ENCODE measurements at places on chromosomes 13 and 19. TPM values are rescaled to one million over a fixed set of nuclear protein-coding genes. Genes with fewer than 3 reads are reported as not detected.

The EPS8L1 gene
- total RNA-seq = 127 TPM

The ZNF616 gene
- total RNA-seq = 13.4 TPM

DNA sequence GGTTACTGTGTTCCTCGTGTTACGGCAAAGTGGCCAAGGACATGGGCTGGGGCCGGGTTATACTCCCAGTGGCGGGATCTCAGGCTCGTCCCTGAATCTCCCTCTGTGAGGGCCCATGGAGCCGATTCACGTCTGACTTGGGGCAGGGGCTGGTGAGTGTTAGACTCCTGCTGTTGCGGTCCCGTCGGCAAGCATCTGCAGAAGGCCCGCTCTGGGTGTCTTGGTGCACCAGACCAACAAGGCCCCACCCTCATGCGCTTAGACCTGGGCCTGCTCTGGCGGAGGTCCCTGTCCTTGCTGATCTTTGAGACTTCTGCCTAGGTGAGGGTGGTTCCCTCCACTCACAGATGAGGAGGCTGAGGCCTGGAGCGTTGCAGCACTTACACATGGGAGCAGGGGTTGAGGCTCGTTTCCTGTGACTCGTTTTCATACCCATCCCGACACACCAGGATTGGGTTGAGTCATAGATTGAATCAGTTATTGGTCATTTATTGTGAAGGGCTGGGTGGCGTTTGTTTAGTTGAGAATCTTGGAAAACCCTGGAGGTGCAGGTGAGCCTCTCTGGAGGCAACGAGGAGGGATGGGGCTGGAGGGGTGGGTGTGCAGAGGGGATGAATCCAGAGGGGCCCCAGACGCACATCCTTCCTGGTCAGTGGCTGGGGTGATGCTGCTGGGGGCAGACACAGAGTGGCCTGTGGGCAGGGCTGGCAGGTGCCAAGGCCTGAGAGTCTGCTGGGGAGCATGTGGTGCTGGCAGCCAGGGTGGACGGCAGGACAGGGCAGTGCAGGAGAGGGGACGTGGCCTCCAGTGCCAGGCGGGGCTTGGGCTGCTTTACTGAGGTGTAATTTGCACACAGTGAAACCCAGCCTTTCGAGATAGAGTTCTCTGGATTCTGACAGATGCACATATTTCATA, 4.6 kb downstream of the EPN1 start:
- no peak for DNase-seq

GRCh38 chr13:41651413-41652058, 194.2 kb downstream of the RGCC start:
- DNase-seq = no peak

The CCL25 gene
- not detected for total RNA-seq

DNA sequence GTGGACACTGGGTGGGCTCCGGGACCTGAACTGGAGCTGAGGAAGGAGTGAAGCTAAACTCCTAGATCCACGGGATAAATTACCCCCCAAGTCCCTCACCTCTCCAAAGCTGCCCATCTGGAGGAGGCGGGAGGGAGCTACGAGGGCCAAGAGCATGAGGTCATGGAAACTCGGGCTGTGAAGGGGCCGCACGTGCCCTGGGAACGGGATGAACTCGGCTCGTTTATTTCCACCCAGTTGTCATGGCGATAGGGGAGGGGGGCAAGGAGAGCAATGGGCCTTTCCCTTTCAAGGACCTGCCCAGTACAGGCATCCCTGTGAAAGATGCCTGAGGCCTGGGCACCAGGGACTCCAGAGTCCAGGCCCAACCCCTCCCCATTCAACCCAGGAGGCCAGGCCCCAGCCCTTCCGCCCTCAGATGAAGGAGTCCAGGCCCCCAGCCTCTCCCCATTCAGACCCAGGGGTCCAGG, 3.8 kb downstream of the PPP1R12C start:
- peak; percentile 81 for DNase-seq

- DNase-seq = no peak
Observed at GRCh38 chr13:29411481-29411880, 184.0 kb downstream of the SLC7A1 start.

The NEK5 gene
- total RNA-seq = 0.29 TPM

GRCh38 chr13:42422681-42423080, 150.7 kb downstream of the AKAP11 start:
- DNase-seq = no peak

DNA sequence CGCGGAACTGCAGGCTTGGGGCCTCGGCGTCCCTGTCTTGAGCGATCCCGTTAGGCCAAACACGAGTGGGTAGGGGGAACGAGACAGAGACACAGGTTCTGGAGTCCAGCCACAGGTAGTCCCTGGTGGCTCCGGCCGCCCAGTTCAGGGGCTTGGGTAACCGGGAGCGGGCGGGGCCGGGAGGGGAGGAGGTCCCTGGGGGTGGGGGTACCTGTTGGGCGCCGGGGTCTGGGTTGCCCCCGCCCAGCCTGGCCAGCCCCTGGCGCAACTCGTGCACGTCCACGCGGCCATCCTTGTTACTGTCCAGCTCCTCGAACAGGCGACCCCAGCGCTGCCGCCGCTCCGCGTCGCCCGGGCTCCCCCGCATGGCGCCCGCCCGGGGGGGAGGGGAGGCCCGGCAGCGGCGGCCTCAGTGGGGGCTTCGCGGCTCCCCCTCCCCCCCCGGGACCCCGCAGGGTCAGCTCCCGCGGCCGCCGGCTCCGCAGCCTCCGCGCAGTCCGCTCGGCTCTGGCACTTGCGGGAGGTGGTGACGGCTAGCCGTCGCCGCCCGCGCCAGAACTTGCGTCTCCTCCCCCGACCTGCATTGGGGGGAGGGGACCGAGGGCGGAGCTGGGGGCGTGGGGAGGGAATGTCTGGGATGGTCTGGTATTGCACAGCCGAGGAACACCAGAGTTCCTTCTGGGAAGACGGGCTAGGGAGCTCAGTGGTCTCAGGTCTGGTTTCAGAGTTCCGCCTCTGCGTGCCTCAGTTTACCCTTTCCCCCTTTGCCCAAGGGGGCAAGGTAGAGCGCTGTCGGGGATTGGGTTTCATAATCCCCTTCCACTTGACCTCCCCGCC, at the start of gene SLC25A23:
Gene SLC25A23, minus strand, starts transcription at position 531 of the 837 bp plus-strand sequence. Its CDS starts 164 bp downstream, at position 367.
- DNase-seq = peak; percentile 66

DNA sequence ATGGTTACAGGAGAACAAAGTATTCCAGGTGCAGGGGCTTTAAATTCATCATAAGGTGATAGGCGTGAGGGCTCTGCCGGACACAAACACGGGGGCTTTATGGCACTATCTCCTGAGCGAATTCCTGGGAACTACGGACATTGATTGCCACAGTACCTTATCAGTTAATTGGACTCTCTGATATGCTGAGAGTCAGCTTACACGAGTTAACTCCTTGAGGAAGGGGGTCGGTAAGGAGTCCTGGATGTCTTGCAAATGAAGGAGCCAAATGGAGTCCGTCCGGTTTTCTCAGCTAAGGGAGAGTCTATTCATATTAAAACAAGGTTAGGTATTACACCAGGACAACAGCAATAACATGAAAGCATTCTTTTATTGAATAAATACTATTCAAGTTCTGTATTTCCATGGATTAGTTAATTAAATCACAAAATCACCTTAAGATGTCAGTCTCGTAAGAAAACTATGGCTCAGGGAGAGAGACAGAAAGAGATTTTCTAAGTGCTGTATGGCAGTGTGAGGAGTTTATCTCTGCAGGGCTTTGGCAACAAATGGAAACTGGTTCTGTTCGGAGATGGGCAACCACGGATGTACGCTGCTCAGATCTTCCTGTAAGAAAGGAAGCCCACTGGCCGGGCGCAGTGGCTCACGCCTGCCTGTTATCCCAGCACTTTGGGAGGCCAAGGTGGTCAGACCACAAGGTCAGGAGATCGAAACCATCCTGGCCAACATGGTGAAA, 26.2 kb upstream of the HIF3A start:
- no peak for DNase-seq

The ZNF682 gene
- total RNA-seq = 6.0 TPM

The GNA15 gene
- 6.4 TPM for total RNA-seq

DNA sequence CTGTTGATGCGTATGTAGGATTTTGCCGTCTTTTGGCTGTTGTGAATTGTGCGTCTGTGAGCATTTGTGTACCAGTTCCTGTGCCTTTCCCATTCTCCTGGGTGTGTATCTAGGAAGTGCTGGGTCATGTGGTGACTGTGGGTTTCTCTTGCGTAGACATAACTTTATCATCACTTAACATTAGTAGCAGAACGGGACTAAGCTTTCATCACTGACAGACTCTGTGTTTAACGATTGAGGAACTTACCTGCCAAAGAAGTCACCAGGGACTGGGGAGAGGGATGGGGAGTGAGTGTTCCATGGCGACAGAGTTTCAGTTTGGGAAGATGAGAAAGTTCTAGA, 15.0 kb downstream of the FZR1 start:
- no peak for DNase-seq

GRCh38 chr13:110910013-110910890, 4.6 kb downstream of the ANKRD10 start:
- no peak for DNase-seq

The FPR1 gene
- total RNA-seq = 9.3 TPM

DNA sequence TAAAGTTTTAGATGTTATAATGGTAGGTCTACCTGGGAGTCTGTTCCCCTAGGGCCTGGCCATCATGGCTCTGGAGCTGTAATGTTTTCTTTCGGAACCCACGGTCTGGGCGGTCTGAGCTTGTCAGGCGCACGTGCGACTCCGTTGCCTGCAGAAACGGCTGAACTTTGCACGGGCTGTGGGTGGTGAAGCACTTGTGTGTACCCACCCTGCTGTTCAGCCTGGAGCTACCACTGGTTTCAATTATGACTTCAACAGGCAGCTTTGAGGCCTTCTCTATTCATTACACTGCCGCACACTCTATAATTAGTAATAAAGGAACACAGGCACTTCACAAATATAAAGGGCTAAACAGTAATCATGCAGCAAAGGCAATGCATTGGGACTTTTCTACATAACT, 6.0 kb downstream of the PCDH8 start:
- no peak for DNase-seq

GRCh38 chr13:45276913-45277312, 64.1 kb downstream of the TPT1 start:
- DNase-seq = no peak

- no peak for DNase-seq
Observed at GRCh38 chr13:29514720-29515310, 80.7 kb downstream of the SLC7A1 start.
